Stimulated activated CD4-positive, alpha-beta T cell treated with anti-CD3 and anti-CD28 coated beads, Interleukin-15, amount 100 ng/mL, for 1 hour (primary cell): ENCODE measurements at places on chromosomes 13 and 19.

- DNase-seq, result no peak
These were observed 114.2 kb upstream of the CLDN10 start for GRCh38 chr13:95438297-95438696.

GRCh38 chr13:35760735-35761281, 284.3 kb upstream of the MAB21L1 start:
- DNase-seq, result no peak

GRCh38 chr19:54310543-54310942, 2.4 kb downstream of the LILRA5 start:
- DNase-seq, result no peak

GRCh38 chr19:17404015-17404414, 1.4 kb downstream of the BST2 start:
- DNase-seq, result no peak

DNA sequence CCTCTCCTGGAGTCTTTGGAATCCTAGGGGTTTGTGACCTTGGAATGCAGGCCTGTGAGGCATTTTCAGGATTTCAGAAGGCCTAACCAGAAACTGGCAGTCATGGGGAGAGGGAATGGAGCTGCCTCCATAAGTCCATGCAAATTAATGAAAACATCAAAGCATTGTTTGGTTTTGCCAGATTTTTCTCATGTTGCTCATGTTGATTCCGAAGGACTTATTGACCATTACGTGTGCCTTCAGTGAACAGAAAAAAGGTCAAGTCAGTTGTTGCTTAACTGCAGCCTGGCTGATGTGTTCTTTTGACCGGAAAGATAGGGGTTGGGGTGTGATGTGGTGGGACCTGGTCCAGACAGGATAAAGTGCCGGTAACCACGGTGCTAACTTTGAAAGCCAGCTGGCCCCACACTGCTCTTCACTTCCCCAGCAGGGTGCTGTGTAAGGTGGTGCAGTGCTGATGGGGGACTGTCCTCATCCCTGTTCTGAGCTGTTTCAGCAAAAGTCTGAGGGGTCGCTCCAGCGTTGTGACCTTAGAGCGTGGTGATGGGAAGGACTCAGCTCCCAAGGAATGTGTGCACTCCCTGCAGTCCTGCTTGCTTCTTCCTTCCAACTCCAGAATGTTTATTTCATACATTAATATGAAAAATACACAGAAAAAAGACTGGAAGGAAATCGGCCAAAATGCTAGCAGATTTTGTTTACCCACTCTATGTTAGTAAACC, 3.5 kb downstream of the RNF113B start:
- no peak for DNase-seq

DNA sequence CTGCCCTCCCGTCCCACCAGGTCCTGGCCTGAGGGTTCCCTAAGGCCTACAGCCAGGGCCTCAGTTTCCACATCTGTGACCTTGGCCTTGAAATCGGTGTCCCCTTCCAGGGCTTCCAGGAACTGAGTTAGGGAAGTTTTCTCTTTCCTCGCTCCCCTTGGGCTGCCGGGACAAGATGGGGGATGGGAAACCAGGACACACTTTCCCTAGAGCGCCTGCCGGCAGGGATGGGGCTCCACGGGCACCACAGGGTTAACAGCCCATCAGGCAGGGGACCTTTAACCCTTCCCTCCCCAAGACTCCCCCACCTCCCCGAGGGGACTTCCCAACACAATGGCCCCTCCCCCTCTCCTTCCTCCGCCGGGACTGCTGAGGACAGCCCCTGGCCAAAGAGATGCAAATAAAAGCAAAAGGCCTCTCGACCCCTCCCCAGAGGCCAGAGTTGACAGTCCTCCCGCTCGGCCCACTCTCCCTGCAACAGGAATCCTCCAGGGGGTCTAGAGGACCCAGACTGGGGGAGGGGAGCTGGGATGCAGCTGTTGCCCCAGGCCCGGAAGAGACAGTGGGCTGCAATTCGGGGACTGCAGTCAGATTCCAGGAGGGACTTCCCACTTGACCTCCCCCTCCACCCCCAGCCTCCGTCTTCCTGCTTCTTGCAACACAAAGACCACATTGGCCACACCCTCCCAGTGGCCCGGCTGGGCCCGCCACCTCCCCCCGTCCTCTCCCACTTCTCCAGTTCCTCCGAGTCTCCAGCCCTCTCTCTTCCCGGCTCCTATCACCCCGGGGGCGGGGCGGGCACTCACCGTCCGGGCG, 3.4 kb downstream of the BBC3 start:
- no peak for DNase-seq

DNA sequence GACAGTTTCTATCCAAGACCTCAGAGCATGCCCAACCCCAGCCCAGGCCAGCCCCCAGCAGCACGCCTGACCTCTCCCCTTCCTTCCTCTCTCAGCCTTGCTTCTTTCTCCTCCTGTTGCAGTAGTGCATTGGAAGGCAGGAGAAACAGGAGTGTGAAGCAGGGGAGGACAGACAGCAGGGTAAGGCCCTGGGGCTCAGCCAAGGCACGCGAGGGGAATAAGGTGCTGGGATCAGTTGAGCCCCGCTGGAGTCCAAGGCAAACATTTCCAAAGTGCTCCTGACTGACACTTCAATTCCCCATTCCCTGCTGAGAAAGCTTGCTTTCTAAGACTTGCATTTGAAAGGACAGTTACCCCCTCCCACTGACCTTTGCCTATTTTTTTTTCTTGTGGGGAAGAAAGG, 73.1 kb upstream of the OLFM4 start:
- no peak for DNase-seq

GRCh38 chr13:106121173-106121754, 414.2 kb downstream of the EFNB2 start:
- DNase-seq, result no peak

- DNase-seq, result no peak
These were observed 115.2 kb upstream of the PEG3 start for GRCh38 chr19:56955637-56956216.

DNA sequence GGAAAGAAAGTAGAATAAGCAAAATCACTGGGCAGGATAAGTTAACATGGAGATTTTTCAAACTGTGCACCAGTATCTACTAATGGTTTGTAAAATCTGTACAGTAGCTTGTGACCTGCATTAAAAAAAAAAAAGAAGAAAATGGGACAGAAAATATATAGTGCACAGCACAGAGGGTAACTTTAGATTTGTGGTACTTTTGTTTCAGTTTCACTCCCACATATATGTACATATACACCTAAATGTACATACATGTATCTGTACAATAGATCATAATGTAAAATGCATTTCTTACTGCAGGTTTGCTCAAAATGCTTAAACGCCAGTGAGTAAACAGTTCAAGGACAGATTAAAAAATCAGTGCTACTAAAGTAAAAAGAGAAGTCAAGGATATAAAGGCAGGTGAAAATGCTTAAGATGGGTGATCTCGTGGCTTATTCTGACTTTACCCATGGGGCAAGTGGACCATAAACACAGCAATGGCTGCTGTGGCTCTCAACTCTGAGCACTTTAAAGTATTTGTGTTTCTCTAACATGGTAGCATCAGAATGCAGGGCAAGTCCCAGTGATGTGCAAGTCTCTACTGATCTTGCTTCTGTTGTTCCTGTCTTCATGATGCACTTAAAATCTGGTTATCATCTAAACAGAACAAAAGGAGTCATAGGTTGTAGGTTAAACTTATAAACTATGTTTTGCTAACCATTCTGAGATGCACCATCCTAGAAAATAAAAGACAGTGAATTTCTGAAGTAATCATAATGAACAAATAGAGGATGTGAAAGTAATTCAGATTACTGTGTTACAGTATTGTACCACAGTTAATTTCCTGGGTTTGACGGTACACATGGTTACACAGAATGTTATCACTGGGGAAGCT, 112.3 kb downstream of the MIPEP start:
- no peak for DNase-seq

DNA sequence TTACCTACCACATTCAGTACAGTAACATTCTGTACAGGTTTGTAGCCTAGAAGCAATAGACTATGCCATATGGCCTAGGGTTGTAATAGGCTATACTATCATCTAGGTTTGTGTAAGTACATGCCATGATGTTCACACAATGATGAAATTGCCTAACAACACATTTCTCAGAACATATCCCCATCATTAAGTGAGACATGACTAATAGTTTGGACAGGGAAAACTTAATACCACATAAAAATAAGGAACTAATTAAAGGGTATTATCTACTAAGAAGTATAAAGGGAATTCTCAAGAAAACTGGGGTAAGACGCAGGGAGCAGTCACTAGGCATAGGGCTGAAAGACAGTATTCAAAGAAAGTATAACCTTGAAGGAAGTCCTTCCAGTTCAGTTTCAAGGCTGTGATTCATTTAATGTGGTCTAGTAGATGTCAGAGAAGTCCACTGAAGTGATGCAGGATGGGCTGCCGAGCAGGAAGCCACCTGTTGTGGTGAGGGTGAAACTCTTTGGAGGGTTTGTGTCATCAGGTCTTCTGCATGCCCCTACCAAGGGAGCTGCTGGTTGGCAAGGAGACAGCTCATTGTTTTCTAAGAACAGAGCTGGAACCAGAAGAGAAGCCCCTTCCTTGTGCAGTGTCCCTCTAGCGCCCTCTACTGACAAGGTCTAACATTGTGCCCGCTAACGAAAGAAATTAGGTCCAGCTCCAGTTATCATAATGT, 122.9 kb downstream of the OLFM4 start:
- DNase-seq, result no peak

GRCh38 chr19:30446850-30447552, 74.8 kb downstream of the ZNF536 start:
- no peak for DNase-seq

GRCh38 chr19:17762505-17763229, 11.4 kb downstream of the FCHO1 start:
- no peak for DNase-seq

DNA sequence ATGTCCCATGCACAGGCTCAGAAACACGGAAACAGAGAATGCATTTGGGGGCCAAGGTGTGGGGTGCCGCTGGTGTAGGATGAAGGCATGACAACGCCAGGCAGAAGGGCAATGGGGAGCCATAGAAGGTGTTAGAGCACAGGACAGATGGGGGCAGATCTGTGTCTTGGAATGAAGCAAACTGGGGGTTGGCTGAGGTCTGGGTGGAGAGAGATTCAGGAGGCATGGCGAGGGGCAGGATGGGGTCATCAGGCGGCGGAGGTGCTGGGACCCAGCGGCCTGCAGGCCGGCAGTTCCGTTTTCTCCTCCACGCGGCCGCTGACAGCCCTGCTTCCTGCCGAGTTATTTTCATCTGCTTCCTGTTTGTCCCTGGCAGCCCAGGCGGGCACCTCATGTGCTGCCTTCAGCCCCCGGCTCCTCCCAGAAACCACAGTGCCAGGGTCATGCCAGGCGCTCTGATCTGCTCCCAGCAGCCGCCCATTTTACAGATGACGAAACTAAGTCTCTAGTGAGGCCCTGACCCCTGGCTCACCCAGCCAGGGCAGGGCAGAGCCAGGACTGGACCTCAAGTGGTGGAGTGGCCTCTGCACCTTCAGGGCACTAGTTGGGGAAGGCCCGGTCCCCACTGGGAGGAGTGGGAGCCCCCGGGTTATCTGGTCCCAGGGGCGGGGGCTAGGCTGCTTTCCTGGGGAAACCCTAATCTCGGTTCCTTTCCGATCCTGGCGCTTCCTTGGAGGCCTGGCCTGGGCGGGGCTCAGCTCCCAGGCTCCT, 2.2 kb downstream of the ARHGAP45 start:
- DNase-seq, result no peak

DNA sequence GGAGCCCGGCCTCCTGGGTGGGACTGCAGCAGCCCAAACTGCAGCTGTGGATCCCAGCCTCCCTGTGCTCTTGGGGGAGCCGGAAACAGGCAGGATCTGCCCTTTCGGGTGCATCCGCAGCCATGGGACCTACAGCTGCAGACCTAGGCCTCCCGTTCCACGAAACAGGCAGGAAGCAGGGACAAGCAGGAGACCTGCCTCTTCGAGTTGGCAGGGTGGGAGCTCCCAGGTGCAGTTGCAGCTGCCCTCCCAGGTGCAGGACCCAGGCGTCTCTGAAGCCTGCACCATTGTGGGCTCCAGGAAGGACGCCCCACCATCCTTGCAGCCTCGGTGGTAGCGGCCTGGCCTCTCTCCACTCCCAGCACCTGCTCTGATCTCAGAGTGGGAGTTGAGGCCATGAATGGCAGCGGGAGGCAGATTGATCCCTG, 189.0 kb upstream of the KLHL1 start:
- no peak for DNase-seq

DNA sequence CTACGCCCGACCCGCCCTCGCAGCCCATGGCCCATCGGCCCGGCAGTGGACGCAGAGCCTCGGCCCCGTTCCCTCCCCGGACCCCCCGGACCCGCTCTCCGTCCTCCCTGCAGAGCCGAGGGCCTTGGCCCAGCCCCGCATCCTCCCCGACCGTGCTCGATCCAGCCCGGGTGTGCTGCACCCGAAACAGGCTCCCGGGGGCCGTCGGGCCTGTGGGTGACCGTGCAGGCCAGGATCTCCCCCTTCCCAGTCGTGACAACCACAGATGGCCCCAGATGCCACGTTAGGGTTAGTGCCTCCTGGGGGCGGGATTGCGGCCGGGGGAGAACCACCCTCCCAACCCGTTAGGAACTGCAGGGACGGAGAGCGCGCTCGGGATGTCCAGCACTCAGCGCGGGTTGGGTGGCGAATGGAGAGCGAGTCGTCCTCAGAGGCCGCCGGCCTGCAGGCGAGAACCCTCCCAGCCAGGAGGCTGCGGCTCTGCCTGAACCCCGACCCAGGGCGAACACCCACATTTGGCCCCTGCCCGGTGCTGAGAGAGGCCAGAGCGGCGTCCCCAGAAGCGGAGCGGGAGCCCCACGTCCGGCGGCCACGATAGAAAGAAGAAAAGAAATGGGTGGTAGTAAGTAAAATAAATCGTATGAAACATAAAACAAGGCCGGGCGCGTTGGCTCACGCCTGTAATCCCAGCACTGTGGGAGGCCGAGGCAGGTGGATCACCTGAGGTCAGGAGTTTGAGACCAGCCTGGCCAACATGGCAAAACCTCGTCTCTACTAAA, 6.7 kb upstream of the MADCAM1 start:
- no peak for DNase-seq

DNA sequence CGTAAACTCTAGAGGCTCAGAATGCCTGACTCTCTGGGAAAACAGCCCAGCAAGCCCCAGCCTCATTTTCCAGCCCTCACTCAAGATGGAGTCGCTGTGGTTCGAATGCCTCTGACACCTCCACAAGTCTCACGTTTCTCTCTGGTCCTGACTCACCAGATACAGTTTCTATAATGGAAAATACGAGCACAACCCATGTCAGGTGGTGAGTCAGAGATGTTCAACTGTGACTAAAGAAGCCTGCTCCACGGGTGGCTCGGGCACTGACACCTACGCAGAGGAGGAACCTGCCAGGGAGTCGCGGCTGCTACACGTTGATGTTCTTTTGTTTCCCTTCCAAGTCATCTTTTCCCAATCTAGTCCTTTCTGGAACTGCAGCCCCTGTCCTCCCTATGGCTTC, 87.1 kb upstream of the STK24 start:
- DNase-seq, result no peak
